T47D (cell line): ENCODE measurements at places on chromosomes 7 and 10.
A peak's percentile ranks its signal among the peaks of the same experiment; 100 is the strongest.

GRCh38 chr10:98528805-98529183 lies 82.1 kb upstream of the HPS1 start:
- DNase-seq = no peak

- DNase-seq = no peak
These were observed 2.0 kb upstream of the HOXA2 start for GRCh38 chr7:27104341-27105058.

DNA sequence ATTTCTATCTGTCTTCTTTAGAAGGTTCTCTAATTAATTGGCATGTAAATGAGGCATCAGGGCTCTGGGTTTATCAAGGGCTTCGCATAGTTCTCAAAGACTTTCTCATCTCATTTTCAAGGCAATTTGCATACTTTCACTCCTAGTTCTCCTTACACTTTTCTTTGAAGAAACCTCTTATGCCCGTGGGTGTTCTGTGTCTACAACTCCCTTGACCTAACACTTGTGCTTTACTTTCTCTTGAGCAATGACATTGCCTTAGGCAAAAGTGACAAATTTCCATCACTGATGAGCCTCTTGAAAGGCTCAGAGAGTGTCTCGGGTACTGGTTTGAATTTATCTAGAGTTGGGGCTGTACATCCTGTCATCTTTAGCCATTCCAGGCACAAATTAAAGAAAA lies 74.7 kb upstream of the ITPRID1 start:
- DNase-seq = no peak

DNA sequence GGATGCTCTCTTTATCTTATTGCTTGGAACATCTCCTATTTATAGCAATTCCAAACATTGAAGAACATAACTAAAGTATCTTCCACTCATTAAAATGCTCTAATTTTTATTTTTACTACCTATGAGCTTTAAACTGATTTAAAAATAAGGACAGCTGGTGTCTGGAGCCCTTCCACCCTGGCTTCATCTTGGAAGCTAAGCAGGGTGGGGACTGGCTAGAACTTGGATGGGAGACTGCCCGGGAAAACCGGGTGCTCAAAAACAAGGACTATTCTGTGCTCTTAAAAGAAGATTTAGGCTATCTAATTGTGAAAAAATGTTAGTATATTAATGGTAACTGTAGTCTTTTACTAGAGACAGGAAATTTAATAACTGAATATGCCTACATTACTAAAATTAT lies 69.2 kb downstream of the ARMC3 start:
- peak; percentile 17 for DNase-seq

DNA sequence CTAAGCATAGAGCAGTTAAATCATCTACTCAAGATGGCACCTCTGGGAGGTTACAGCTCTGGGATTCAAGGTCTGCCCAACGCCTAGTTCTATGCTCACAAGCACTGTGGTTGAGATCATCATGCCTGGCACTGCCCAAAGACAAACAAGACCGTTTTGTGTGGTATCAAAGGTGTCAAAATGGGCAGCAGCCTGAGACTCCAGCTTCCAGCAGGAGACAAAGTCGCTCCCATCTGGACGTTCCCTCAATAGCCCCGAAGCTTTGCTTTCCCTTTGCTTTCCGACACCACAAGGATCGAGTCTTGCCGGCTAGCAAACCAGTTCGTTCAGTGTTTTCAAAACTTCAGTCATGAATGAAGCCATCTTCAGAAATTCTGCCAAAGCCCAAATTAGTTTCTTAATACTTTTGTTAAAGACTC lies 5.1 kb downstream of the HABP2 start:
- DNase-seq = no peak

- no peak for DNase-seq
These were observed 126.3 kb upstream of the STARD3NL start for GRCh38 chr7:38051786-38052185.

DNA sequence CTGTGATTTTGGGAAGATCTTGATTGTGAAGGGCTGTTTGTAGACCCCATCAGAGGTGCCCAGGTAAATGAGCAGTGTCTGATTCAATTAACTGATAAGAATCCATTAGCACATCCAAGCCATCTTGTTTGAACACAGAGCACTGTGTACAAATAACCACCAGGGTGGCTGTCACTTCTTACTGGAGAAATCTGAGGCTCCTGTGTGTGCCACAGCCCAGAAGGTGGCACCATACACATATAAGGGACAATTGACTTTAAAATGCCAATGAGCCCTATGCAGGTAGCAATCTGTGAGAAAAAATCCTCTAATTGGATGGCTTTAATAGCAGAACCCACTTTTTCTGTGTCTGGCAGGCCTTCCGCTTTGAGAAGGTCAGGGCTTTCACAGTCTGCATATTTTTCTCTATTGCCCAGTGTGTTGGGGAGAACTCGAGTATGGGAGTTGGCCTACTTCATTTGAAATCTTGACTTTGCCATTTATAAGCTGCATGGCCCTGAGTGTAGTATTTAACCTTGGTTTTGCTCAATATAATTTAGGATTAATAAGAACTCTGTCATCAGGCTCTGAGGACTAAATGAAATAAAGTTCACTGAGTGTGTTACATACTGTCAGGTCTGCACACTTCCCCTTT lies 517.4 kb downstream of the CCSER2 start:
- peak; percentile 49 for DNase-seq

- DNase-seq = peak; percentile 36
These were observed 319.7 kb upstream of the SP4 start for GRCh38 chr7:21108182-21108581.

- DNase-seq = no peak
These were observed 40.2 kb upstream of the IFRD1 start for GRCh38 chr7:112410092-112410491.

GRCh38 chr10:73893426-73893825 lies 17.5 kb upstream of the PLAU start:
- no peak for DNase-seq

- no peak for DNase-seq
These were observed 160.2 kb downstream of the SRPK2 start for GRCh38 chr7:105228555-105228954.

GRCh38 chr10:125377368-125377767 lies 217.0 kb upstream of the CTBP2 start:
- no peak for DNase-seq

DNA sequence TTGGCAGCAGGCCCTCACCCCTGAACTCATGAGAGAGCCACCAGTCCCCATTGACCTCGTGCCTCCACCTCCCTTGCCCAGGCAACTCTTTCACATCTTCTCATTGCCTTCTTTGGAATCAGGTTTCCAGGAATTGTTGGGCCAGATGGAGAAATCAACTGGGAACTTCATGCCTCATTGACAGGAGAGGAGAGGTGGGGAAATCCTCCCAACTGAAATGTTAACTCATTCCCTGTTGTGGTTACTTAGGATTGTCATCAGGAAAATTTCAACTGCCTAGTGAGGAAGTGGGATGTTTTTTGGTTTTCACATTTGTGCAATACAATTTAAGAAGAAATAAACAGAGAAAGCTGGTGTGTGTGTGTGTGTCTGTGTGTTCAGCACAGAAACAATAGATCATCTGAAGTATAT lies 106.6 kb upstream of the INHBA start:
- DNase-seq = no peak

DNA sequence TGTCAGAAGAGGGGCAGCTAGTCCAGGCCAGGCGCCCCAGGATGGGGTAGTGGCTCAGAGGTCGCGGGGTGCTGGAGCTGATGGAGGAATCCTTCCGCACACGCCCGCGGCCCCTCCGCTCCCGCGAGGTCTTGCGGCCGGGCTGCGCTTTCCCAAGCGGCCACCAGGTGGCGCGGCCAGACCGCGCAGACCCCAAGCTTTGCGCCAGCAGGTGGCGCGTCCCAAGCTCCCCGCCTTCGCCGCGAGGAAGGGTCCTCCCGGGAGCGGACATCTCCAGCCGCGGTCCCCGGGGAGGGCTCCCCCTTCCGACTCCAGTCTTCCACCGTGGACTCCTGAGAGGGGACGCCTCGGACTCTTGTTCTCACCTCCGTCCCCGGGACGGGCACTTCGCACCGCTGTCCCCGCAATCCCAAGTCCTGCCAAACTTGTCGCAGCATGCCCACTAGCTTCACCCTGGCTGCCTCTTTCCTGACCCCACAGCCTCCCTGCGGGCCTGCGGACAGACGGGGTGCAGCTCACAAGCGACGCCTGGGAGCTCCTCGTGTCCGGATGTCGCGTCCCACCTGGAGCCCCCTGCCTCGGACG lies 19.4 kb downstream of the KCNK18 start:
- DNase-seq = peak; percentile 67

- DNase-seq = no peak
These were observed 2.0 kb downstream of the STK32C start for GRCh38 chr10:132305654-132306342.

DNA sequence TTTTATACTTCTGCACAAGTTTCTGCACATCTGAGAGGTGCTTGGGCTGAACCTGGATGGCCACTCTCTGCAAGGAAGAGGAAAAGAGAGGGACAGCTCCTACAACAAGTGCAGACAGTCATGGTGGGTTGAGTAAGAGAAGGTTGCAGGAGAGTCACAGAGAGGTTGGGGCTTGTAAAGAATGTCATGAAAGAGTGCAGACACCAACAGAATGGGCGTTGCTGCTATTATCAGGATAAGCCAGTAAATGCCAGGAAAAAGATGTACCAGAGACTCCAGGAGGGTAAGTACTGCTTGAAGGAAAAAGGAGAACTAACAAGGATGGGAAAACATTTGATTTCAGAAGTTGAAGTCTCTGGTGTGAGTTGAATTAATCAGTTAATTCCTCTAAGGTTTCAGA lies 77.8 kb upstream of the NRP1 start:
- DNase-seq = no peak

GRCh38 chr7:54541669-54542625 lies at the start of gene VSTM2A:
Gene VSTM2A, plus strand, starts transcription at chr7:54542375. Its CDS starts 356 bp downstream, at chr7:54542731.
- DNase-seq = peak; percentile 35

- no peak for DNase-seq
These were observed 61.7 kb upstream of the PAX2 start for GRCh38 chr10:100683545-100684300.

DNA sequence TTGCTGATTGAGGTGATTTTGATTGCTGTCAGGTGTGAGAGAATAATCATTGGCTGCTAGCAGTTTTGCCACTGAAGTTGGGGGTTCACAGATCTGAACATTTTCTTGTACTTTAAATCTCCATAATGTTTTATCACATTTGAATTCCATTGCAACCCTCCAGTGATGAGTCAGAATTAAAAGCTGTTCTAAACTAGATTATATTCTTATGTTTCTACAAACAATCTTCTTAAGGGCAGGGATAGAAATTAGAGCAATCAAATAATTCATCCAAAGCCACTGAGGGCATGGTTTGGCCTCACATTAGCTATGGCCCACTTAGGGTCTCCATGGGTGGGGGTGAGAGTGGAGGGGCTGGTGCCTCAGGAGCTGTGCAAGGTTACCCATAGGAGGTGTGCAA lies 53.0 kb upstream of the RPA3 start:
- DNase-seq = no peak

DNA sequence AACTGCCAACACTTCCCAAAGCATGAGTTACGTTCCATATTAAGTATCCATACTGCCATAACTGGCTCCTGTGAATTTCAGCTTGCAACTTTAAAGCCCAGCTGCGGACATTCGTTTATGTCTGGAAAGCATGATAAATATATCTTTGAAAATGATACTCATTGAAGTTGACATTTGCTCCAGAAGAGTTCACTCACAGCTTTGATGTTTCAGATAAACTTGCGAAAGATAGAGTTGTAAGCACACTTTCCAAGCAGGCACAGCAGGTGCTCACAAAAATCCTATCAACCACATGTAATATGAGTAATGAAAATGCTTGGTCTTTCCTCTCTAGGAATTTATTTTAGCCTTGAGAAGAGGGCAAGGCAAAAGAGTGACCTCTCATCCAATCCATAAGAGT lies 4.5 kb downstream of the CHCHD3 start:
- no peak for DNase-seq

- no peak for DNase-seq
These were observed 40.6 kb upstream of the MAGI2 start for GRCh38 chr7:79494046-79494445.
